Activated CD8-positive, alpha-beta memory T cell treated with anti-CD3 and anti-CD28 coated beads for 48 hours (primary cell): ENCODE measurements at places on chromosomes 4 and X.

DNA sequence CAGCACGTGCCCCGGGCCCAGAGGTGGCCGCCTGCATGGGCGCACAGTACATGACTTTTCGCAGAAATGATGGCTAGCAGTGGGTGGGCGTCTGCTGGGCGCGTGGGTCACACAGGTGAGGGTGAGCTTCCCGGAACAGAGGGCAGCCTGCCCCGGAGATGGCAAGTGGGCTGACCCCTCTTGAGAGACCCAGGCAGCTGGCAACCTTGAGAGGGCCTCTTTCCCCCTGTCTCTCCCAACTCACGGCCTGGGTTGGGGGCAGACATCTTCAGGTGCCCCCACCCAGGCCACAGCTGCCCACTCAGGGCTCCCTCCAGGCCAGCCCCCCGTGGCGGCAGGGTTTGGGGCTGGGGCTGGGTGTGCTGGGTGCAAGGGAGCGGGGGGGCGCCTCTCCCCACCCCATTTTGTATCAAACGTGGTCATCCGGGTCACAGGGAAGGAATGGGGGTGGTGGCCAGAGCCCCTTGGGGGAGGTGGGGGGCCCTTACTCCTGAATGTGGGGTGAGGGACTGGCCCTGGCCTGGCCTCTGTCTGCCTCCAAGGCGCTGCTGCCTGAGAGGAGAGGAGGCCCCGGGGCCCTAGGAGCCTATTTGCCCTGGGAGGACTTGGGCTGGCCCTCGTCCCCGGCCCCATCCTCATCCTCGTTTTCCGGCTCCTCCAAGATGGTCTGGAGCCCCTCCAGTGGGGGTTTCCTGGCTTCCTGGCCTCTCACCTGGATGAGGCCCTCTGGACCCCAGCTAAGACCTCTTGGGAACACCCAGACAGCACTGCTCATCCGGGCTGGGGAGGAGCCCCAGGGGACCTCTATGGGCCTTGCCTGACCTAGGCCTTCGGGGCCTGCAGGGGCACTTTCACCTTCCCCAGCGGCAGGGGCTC is 4.6 kb downstream of the PNMA6E start:
- DNase-seq = no peak

DNA sequence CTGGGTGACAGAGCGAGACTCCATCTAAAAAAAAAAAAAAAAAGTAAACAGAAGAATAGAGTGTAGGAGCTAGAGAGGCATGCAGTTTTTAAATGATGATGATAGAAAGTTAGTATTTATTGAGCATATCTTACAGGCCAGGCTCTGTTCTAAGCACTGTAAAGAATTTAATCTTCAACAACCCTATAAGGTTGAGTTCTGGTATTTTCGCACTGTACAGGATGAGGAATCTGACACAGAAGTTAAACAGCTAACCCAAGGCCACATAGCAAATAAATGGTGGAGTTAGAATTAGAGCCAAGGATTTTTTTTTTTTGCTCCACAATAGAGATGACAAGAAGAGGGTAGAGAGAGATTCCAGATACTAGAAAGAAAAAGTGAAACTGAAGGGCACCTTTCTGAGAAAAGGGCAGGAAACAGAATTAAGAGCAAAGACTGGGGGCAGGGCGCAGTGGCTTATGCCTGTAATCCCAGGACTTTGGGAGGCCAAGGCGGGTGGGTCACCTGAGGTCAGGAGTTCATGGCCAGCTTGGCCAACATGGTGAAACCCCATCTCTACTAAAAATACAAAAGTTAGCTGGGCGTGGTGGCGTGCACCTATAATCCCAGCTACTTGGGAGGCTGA is 56.1 kb downstream of the KLHL5 start:
- DNase-seq = no peak

- DNase-seq = no peak
These were observed 116.4 kb downstream of the PPP3CA start for GRCh38 chr4:101230801-101231426.

DNA sequence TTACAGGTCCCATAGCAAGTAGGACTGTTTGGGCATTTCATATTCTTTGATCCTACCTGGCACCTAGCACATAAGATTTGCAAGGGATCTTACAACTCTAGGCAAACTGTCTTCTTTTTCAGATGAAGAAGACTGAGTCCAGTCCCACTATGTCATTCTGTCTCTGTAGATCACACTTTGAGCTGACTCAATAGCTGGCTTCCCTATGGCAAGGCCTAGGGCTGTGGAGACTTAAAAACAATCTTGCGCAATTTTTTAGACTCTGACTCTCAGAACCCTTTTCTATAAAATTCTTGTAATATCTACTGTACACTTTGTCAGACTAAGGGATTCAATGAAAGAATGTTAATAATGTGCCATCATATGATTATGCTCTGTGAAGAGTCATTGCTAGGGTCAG is 26.7 kb downstream of the OTC start:
- no peak for DNase-seq

DNA sequence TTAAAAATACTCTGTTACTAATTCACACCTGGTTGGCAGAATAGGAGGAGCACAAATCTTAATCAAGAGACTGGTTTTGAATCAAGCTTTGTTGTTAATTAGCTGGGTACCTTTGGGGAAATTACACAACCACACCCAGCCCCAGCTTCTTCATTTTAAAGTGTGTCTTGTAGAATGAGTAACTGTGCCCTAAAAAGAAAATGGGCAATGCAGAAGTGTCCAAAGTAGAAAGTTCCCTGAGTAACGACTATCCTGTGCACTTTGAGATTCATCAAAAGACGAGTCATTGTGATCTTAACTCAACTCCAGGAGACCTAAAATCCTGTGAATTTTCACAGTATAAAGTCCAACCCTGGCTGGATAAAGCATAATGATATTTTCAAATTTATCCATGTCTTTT is 792.3 kb upstream of the HS3ST1 start:
- DNase-seq = no peak

GRCh38 chr4:15794905-15795304 is 16.8 kb downstream of the CD38 start:
- DNase-seq = no peak

GRCh38 chrX:20980426-20980825 is 393.8 kb upstream of the CNKSR2 start:
- DNase-seq = no peak

DNA sequence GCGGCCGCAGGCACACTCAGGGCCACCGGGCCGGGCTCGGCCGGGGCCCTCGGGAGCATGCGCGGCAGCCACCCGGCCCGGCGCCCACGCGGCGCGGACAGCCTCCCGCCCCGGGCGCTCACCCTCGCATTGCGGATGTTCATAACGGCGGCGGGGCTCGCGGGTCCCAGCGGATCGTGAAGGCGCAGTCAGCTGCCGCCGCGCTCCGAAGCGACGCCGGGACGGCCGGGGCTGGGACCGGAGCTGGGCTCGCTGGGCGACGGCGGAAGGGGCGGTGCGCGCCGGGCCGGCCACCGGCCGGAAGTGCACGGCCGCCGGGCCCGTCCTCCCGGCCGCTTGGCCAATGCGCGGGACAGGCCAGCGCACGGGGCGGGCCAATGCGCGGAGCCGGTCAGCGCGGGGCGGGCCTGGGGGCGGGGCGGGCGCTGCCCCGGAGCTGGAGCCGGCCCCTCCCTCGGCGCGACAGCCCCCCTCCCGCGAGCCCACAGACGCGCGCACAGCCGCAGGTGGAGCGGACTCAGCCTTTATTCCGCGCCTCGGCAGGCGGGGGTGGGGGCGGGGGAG is at the start of gene NAA10:
NAA10 (minus strand) TSS at position 276 of the 564 bp plus-strand sequence; CDS start at position 143, 133 bp downstream.
- no peak for DNase-seq

GRCh38 chrX:40105835-40106675 is 8.3 kb upstream of the BCOR start:
- no peak for DNase-seq

- no peak for DNase-seq
These were observed 824 bp upstream of the HMGB3 start for GRCh38 chrX:150982235-150982787.

DNA sequence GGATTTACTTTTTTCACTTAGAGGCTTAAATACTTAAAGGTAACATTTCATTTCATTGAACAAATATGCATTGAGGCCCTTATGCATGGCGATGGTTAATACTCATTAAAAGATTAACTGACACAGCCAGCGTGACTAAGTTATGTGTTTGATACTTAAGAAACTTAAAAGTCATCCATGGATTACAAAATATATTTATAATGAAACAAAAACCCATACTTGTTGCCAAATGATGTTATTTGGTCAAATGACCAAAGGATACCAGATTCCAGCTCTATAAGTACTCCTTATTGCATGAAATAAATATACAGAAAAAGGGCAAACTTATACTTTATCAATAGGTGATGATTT is 26.7 kb downstream of the ZNF330 start:
- DNase-seq = no peak

- no peak for DNase-seq
These were observed 38.1 kb downstream of the FRG2 start for GRCh38 chr4:189988877-189989431.

GRCh38 chr4:183517781-183518180 is 12.9 kb downstream of the ING2 start:
- no peak for DNase-seq

DNA sequence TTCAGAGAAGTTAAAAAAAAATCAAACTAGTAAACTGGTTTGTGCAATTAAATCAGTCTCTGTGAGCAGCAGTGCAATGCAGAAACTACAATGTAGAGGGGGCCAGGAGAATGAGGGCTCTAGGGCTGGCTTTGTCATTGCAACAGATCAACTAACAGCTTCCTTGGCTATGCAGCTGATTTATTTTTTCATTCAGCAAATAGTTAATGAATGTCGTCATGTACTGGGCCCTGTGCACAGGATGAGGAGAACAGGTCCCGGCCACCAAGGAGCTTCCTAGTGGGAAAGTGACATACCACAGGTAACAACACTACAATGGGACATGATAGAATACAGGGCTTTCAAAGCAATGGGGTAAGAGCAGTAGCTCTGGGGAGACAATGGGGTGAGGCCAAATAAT is 190.1 kb downstream of the NSUN7 start:
- no peak for DNase-seq

DNA sequence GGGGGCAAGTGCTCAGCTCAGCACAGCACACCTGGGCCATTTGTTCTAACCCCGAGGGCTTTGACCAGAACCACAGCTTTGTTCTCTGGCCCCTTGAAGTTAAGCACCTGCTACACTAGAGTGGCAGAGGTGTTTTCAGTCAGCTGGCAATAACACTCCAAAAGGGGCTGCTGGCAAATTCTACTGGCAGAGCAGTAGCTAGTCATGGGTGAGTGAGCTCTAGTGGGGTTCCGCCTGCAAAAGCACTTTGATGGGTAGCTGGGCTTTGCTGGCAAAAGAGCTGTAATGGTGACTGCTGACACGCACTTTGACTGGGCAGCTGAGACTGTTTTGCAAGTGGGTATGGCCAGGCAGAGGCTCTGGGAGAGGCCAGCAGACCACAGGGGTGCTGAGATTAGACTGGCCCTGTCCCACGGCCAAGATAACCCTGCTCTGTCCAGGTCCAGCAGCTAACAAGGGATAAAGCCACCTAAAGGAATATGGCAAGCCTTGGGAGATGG is 65.2 kb upstream of the TENT5D start:
- no peak for DNase-seq

GRCh38 chrX:154429711-154430110 is 1.2 kb downstream of the ATP6AP1 start:
- DNase-seq = no peak

GRCh38 chrX:154354013-154354412 is 20.4 kb downstream of the FLNA start:
- DNase-seq = no peak

DNA sequence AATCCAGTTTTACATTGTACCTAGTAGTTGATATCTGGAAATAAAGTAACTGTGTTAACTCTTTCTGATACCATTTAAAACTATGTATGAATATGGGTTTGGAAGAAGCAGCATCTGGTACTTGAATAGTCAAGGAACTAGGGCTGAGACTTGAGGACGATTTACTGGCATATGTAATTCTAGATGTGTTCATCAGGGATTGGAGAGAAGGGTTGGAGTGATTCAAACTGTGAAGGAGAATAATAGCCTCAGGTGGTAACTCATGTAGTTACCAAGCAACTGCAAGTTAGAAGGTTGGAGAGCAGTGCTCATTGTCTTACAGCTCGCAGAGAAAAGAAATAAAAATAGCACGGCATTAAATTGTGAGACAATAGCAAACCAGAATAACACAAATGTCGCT is 29.5 kb upstream of the TXLNG start:
- no peak for DNase-seq

DNA sequence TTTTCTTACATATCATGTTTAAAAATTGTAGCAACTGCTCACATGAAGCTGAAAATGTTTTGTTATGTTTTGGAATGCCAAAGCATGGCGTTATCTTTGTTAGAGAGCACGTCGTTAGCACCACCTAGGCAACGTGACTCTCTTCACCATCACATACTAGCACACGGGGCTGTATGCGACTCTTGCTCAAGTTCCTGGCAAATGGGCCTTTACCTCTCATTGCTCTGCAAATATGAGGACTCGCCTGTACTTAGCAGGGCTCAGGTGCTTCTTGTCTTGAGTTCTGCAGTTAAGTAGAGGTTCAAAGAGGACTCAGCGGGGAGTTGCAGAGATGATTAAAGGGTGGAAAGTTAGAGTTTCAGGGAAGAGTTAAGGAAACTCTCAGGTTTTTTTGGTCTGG is 59.4 kb downstream of the CLCN4 start:
- no peak for DNase-seq

GRCh38 chr4:25884031-25884782 is 21.4 kb upstream of the SEL1L3 start:
- no peak for DNase-seq

- DNase-seq = no peak
These were observed 4.8 kb downstream of the MSANTD1 start for GRCh38 chr4:3253808-3254207.

- no peak for DNase-seq
These were observed 221.6 kb upstream of the LCORL start for GRCh38 chr4:18242919-18243693.

DNA sequence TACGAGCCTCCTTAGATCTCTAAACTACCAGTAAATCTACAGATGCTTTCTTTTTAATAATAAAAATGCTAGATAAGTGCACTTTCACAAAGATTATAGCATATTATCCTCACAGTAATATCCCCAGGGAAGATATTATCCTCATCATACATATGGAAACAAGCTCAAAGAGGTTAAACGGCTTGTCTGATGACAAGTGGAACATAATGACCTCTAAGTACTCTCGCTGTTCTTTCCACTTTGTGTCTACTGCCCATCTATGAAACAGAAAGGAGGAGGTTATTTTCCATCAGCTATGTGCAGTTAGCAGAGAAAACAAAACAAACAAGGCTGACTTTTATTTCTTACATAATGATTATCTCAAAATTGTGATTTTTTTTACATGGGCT is 42.8 kb upstream of the PRDM8 start:
- no peak for DNase-seq

GRCh38 chr4:128684016-128684415 is 125.5 kb upstream of the JADE1 start:
- no peak for DNase-seq

- DNase-seq = no peak
These were observed 418.5 kb upstream of the CPEB2 start for GRCh38 chr4:14583752-14584151.

GRCh38 chrX:129961180-129962083 is 21.0 kb upstream of the BCORL1 start:
- no peak for DNase-seq
